ENCODE measurements at places on chromosomes 1 and 21.

DNA sequence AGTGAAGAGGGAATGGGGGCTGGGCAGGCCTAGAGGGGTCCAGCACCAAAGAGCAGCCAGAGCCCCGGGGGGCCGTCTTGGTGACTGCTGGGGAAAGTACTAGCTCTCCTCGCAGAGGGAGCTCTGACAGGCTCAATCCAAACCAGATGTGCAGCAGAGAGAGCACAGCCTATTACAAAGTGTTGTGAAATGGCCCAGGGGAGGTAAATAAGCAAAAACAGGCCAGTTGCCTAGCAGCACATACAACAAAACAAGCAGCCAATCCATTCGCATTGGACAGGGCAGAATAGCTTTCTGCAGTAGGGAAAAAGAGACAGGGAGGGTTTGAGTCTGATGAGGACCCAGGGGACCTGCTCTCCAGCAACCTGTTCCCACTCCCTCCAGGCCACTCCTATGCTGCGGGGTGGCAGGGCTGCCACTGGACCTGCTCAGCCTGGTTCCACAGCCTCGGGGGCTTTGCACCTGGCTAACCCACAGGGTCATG is 239.6 kb upstream of the FGGY start:
- DNase-seq = no peak

DNA sequence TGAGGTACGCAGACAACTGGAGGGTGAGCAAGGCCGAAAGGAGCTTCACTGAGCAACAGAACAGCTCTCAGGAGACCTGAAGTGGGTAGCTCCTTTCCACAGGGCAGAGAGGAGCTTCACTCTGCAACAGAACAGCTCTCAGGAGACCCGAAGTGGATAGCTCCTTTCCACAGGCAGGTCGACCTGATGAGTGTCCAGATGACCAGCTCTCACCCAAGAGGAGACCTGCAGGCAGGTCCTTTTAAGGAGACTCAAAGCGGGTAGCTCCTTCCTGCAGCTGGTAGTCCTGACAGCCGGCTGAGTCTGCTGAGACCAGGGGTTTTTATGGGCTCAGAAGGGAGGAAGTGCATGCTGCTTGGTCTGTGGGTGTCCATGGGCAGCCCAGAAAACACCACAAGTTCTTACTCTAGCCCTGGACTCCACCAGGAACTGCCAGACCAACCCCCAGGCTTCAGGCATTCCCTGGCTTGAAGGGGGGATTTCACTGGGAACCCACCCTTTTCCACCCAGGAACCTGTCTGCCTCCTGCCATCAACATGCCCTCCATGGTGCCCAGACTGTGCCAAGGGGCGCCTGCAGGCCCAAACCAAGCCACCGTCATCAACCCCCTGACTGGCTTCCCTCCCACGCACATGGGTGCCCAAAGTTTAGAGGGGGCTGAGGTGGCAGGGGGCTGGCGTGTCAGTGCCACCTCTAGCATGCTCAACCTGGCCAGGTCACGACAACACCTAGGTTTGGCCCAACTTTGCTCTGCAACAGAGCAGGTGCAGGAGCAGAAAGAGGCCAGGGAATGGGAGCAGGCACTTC is 43.6 kb downstream of the ZBTB8OS start:
- no peak for DNase-seq

GRCh38 chr1:1200876-1201810 is 5.2 kb downstream of the TNFRSF18 start:
- peak; percentile 90 for DNase-seq

GRCh38 chr21:42748620-42749176 is 95.3 kb downstream of the PDE9A start:
- no peak for DNase-seq

DNA sequence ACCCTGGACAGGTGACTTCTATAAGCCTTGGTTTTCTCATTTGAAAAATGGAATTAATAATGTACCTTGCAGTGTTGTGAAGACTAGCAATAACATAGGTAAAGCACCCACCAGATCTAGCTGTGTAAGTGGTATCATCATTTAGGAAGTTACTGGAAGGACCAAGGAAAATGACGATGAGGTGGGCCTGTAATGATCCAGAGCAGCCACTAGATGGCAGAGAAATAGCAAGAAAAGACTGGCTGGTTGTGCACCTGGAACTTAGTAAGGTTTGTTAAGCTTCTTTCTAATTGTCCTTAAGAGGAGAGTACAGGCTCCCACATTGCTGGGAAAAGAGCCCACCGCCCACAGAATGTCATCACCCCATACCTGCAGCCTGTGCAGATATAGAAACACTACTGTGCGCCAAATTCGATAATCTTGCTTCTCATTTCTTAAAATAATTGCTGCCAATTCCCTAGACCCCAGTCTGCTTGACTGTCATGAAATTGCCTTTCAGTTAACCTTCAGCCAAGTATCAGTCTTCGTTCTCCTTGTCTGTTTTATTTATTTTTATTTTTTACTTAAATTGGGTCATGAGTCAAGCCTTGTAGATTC is 37.2 kb downstream of the WNT4 start:
- peak; percentile 26 for DNase-seq

- no peak for DNase-seq
These were observed 154.1 kb downstream of the PHTF1 start for GRCh38 chr1:113605146-113605545.

DNA sequence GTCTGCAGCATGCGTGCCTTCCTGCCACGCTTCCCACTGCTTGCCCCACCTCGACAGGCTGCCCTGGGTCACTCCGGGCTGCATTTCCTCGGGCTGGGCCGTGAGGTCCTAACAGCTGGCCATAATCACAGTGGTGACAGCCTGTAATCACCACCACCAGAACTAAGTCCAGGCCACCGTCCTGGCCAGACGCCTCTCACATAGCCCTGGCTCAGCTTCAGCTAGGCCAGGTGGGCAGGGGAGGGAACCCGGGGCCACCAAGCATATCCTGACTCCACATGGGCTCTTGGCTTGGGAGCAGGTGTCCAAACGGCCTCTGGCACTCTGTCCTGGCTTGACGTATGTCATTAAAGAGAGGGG is 229.5 kb downstream of the TRABD2B start:
- no peak for DNase-seq

DNA sequence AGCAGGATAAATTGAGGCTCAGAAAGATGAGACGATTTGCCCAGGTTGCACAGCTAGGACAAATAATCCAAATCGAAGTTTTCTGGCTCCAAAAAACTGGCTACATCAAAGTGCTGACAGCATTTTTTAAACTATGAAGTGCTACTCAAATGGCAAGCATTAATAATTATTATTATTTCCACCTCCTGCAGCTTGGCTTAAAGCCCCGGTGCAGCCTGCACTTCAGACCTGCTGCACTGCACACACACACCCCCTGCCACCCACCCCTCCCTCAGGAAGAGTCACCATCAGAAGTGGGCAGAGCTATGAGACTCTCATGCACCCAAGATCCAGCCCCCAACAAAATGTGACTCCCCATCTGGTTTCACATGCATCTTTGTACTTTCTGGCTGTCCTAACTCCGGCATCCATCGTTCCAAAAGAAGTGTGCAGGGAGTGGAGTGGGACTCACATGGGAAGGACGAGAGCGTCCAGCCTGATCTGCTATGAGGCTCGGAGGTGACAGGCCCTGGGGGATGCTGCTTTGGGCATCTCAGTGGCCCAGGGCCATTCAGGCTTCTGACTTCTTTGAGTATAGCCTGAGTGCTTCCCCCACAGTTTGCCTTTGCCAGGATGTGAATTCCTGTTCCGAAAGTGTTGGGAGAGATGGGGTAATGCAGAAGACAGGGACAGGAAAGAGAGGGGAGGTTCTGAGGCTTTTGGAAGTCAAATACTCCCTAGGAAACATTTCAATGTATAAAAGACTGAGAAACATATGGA is 65.0 kb upstream of the FAM20B start:
- no peak for DNase-seq
